ENCODE measurements at places on chromosomes 3 and 15.

DNA sequence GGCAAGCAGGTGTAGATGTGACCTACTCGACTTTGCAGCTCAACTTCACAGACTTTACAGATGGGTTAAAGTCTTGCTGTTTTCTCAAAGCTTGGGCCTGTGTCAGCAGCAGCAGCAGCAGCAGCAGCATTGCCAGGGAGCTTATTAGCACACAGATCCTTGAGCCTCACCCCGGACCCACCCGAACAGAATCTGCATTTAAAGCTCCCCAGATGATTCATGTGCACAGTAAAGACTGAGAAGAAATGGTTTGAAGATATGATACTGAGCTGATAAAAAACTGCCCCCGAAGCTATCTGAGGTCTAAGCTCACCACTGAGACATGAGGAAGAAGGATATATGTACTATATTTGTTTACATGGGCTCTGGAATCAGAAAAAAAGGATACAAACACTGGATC, 231.7 kb downstream of the ARPP21 start:
- DNase-seq = no peak

GRCh38 chr3:45060165-45060892, 34.2 kb downstream of the CLEC3B start:
- DNase-seq = no peak

DNA sequence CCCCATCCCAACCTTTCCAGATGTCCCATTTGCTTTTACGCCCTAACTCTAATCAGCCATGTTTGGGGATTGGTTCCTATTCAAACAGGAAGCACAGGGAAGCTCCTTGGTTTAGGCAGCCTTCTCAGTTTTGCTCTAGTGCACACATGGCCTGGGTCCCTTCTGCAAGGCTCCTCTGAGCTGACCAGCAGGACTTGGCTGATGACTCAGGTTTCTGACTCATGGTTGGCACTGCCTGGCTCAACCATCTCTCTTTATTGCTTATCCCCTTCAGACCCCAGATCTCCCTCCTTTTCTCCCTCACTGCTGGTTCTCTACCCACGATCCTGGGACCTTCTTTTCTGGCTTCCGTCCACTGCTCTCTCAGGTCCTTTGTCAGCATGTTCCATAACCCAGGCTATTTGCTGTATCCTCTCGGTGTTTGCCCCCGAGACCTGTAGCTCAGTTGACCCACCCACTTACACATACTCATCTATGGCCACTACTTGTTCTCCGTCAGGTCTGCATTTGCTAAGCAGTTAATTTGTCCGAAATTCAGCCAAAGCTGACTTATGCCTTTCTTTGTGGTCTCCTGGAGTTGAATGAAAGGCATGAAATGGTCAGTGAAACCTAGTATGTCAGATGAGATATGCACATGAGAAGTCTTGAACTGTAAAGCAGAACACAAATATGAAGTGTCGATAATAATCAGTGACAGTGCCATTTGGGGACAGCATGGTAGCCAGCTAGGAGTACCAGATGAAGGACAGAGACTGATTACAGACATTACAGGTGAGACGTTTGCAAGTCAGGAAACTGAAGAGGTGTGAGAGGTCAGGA, 323.5 kb upstream of the ROPN1 start:
- no peak for DNase-seq

DNA sequence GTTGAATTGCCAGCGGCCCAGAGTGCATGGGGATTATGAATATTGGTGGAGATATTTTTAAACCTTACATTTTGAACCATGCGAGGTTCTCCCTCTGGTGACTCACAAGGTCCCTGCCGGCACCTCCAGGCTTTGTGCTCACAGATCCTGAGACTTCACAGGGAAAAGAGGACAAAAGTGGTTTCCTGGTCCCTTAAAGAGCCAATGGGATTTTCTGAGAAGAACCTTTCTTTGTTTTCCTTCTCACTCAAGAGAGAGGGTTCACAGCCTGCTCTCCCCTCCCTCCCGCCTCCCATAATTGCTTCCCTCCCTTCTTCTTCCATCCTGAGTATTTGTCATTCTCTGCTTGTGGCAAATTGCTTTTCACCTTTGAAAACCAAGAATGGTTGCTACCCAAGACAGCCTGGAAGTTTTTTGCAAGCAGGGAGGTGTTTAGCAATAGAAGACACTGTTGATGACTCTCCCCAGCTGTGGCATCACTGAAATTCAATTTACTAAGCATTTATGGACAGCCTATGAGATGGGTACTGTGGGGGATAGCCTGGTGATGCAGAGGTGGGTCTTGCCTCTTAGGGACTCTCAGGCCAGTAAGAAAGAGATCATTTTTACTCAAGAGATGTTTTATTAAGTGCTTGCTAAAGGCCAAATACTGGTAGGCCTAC, 76.6 kb downstream of the CPN2 start:
- no peak for DNase-seq

DNA sequence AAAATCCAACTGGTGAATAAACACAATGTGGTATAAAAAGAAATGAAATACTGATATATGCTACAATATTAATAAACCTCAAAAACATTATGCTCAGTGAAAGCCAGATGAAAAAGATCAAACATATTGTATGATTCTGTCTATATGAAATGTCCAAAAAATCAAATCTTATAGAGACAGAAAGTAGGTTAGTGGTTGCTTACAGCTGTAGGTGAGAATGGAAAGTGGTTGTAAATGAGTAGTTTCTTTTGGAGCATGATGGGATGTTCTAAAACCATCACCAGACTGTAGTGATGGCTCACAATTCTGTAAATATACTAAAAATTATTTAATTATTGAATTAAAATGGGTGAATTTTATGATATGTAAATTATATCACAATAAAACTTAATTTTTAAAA, 58.4 kb downstream of the SENP7 start:
- DNase-seq = no peak

All from CD8-positive, alpha-beta T cell (primary cell).